Caki2 (cell line): ENCODE measurements at places on chromosomes 6 and 20. TPM values are rescaled to one million over a fixed set of nuclear protein-coding genes. Genes with fewer than 3 reads are reported as not detected.

The SOD2 gene
- total RNA-seq: 30.8 and 32.6 TPM in 2 replicates

The TMC2 gene
- not detected in 2 replicates for total RNA-seq

The KIF3B gene
- 19.3 and 19.9 TPM in 2 replicates for total RNA-seq

DNA sequence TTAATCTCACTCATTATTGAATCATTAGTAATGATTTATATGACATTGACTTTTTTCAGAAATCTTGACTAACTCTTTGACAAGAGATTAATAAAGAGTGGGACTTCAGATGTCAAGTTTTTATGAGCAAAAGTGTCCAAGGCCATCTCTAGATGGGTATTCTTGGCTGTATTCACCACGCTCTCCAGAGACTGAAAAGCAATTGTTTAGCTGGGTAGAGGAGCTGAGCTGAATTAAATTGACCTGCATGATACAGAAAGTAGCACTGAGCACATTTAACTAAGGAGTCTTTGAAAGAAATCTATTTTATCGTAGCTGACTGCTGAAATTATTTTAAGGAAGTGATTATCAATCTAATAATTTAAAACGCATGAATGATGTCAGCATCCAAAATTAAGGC, 89.4 kb downstream of the LINC00237 start:
- DNase-seq: no peak

DNA sequence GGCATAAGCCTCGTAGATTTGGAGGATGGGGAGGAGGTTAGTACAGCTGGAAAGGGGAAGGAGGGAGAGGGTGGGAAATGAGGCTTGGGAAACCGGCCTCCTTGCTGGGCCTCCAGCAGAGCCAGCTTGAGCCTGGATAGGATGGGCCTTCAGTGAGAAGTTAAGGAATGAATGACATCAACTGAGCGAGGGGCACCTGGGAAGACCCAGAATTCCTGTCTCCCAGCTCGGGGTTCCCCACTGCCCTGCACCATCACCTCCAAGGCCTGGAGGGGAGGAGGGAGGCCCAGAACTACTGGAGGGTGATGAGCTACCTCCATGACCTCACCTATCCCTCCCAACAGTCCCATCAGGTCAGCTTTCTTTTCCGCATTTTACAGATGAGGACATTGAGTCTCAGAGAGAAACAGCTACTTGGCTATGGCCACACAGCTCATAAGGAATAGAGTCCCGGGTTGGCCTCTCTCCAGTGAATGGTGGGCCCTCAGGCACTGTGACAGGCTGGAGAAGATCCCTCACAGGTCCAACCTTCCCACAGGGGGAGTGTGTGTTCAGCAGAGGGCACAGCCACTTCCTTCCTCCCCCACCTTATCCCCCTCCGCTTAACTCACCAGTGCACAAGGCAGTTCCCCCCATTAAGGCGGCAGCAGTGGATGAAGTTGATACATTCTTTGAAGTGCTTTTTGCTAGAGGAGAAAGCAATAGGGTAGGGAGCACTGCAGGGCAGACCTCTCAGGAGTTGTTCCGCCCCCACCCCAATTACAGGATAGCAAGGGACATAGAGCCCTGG, 6.8 kb downstream of the DUSP15 start:
- DNase-seq: no peak

DNA sequence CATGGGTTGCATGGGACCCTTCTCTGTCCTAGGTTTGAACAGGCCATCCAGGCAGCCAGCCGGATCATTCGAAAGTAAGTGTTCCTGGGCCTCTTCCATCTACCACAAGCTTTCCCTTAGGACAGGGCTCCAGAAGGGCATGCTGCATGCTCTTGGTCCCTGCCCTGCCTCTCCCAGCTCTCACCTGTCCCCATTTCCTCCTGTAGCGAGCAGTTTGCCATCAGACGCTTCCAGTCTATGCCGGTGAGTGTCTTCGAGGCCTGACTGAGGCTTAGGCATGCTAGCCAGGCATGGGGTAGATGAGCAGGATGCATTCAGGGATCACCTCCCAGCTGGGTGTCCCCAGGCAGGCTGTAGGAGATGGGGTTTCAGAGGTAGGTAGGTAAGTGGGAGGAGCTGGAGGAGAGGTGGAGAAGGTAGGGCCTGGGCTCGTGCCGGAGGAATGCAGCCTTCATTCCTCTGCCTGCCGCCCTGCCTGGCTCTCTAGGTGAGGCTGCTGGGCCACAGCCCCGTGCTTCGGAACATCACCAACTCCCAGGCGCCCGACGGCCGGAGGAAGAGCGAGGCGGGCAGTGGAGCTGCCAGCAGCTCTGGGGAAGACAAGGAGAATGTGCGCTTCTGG, 4.3 kb downstream of the CDC25B start:
- no peak for DNase-seq

DNA sequence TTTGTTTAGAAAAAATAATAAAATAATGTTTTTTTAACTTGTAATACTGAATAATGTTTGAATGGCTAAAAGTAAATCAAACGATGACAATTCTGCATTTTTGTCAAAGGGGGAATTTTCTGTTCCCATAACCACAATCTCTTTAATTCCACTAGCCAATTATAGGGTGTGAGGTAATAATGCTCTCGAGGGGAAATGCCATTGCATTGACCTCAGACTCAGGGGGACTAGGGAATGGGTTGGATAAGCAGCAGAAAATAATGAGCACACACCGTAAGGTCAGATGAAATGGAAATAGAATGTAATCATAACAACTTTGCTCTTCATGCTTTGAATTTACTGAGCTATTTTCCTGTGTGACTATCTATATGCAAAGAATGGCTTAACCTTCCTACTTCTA, 584.7 kb downstream of the RFPL4B start:
- peak; percentile 11 for DNase-seq

DNA sequence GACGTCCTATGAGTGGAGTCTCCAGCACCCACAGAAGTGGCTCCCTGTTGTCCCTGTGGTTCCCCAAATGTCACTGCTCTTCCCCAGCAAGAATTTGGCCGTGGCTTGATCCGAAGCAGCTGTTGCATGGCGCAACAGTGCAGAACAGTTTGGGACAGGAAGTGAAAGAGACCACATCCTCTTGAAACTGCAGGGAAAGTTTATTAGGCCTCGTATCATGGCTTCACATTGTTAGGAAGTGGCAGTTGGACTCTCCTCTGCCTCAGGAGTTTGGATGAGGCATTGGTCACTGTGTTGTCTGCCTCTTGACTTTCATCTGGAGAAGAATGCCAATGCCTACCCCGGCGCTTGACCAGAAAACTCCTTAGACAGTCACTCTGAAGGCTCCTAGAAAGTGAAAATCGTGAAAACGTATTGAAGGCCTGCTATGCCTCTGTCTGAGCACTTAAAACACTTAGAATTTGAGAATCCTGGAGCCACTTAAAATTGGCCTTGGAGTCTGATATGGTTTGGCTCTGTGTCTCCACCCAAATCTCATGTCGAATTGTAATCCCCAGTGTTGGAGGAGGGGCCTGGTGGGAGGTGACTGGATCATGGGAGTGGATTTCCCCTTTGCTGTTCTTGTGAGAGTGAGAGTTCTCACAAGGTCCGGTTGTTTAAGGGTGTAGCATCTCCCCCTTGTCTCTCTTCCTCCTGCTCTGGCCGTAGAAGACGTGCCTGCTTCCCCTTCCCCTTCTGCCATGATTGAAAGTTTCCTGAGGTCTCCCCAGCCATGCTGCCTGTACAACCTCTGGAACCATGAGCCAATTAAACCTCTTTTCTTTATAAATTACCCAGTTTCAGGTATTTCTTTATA, 334.9 kb upstream of the JARID2 start:
- no peak for DNase-seq

DNA sequence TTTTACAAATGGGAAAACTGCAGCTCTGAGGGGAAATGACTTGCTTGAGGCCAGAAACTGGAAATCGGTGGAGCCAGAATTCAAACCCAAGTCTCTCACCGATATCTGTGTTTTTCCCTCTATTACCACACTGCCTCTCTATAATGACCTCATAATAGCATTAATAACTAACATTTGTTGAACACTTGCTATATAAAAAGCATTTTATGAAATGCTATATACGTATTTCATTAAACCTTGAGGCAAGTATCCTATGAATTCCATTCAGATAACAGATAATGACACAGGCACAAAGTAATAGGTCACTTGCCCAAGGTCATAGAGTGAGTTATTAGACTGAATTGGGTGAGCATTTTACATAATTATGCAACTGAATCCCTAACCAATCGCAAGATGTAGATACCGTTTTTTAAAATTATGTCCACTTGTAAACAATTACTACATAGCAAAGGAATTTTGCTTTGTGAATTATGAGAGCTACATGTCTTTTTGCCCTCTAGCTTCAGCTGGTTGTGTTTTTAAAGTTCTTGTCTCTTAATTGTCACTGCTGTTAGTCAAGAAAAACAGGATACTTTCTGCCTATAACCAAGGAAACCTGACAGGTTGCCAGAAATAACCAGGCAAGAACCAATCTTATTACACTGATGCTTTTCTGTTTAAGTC, 4.7 kb downstream of the DSN1 start:
- DNase-seq: no peak

DNA sequence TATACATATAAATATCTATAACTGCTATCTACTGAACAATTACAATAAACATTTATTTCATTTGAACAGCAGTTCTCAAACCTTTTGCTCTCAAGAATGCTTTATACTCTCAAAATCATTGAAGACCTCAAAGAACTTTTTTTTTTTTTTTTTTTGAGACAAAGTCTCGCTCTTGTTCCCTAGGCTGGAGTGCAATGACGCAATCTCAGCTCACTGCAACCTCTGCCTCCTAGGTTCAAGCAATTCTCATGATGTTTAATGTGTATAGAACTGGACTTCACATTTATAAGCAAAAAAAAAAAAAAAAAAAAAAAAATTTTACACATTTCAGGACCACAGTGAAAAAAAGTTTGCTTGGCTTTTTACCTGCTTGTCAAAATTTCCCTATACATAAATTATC, 11.7 kb downstream of the UBE2V1 start:
- DNase-seq: no peak

DNA sequence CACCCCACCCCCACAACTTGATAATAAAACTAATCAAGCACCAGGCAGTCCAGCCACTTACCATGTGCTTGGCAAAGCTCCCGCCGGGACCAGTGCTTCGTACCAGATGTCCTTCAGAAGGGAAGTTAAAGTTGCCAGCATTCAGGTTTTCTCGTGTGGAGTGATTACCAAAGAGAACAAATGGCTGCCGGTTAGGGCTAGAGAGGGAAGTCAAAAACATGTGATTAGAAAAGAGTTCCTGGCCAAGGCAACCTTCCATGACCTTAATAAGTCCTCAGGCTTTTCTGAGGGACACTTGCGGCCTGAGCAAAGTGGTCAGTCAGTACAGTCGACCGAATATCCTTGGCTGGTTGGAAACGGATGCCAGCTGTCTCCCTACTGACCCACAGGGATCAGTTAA, 67.0 kb downstream of the DNAAF9 start:
- no peak for DNase-seq
